ENCODE measurements at places on chromosomes 11 and 22.

GRCh38 chr11:107743191-107743590, 31.3 kb upstream of the SLN start:
- DNase-seq = no peak

- no peak for DNase-seq
These were observed 77.2 kb upstream of the FTH1 start for GRCh38 chr11:62044639-62045121.

GRCh38 chr11:35552616-35553015, 27.2 kb upstream of the PAMR1 start:
- no peak for DNase-seq

DNA sequence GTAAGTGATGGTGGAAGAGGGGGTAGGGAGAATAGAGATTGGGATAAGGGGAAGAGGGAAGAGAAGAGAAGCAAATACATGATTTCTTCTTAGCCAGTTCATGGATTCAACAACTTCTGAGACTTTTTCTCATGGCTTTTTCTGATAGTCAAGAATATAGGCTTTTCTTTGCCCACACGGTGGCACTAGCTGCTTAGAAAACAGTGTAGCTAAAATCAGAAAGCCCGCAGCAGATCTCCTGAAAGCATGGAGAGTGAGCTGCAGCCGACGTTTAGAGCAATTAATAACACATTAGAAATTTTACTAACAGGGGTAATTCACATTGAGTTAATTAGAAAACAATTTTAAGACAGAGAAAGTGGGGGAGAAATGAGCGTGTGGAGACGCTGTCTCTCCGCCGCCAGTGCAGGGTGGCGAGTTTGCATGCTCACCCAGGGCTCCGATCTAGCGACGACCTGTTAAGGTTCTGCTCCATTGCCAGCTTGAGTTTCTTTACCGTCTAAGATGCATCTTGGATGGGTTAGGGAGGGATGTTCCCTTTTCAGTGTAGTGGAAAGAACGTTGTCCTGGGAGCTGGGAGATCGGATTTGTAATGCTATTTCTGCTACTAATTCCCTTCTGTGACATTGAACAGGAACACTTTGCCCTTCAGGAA, 3.3 kb upstream of the RAG1 start:
- peak; percentile 55 for DNase-seq

GRCh38 chr11:131537196-131537595, 166.8 kb downstream of the NTM start:
- no peak for DNase-seq

- no peak for DNase-seq
These were observed 9.2 kb upstream of the IL10RA start for GRCh38 chr11:117977029-117977428.

DNA sequence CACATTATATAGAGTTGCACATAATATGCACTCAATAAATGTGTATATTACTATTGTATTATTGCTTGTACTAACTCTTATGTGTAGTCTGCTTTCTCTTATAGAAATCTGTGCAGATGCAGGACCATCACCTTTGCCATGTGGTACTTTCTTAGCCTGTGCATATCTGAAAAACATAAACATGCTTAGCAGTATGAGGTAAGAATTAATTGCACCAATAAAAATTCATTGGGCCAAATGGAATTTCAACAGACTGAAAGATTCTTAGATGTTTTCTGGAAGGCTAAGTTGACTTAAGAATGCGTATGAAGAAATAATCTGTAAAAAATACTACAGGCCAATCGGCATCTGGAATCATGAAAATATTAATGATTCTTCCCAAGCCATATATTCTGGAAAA, 55.3 kb downstream of the TRPC6 start:
- no peak for DNase-seq

GRCh38 chr11:102005306-102005705, 41.9 kb upstream of the CFAP300 start:
- DNase-seq = no peak

- DNase-seq = no peak
These were observed 9.5 kb downstream of the STK33 start for GRCh38 chr11:8584511-8584910.

GRCh38 chr11:117187428-117187798, 8.9 kb downstream of the SIDT2 start:
- DNase-seq = no peak

GRCh38 chr11:20327377-20327935, 36.1 kb upstream of the HTATIP2 start:
- no peak for DNase-seq

DNA sequence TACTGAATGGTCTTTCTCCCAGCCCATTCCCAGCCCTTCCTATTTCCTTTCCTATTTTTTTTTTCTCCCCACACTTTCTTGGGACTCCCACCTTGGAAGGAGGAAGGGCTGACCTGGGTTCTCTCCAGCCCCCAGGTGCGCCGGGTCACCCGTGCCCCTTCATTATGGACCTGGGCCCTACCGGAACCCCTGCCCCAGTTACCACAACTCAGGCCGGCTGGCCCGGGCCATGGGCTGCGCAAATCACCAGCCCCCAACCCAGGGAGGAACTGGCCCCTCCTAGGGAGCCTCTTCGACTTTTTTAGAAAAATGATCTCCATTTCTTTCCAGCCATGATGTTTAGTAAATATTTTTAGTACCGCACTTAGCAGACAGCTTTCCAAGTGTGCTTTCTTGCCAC, 62.2 kb downstream of the MORC2 start:
- DNase-seq = no peak

DNA sequence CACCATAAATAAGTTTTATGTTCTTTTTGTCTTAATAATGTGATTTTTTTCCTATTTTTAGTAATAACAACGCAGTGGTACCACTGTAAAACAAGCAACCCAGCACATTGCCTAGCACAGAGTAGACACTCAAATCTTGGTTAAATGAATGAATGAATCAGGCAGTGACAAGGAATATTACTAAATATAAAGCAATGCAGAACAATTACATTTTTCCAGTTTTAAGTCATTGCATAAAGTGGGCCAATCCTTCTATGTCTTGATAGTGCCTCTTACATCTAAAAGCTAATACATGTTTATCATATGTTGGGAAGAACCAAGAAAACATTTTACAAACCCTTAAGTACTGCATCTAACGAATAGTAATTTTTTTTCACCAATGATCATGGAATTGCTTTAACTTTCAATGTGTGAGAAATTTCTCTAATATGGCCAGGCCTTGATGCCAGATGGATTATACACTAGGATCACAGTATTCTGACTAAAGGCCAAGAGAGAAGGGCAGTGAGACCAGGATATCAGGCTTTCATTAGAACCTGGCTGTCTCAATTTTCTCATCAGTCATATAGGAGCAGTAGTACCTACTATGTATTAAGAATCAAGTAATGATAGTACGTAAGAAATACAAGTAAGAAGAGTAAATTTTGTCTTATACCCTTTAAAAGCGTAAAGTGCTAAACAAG, 88.5 kb downstream of the TRIM44 start:
- no peak for DNase-seq

DNA sequence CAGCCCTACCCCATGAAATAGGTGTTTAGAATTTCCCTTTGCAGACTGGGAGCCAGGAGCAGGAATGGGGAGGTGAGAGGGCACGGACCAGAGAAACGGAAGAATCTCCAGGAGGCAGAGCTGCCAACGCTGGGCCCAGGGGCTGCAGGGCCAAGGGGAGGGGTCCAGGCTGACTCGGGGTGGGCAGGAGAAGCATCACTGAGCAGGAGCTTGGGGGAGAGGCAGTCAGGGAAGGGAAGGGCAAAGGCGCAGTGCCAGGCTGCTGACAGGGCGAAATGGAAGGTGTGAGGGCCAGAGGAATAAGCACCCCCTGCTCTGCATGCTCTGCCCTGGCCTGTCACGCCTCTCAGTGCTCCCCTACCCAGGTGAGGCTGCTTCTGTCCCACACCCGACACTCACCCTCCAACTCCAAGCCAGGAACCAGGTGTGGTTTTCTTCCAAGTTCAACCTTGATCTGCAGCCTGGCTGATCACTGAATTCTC, 14.5 kb downstream of the LRRC32 start:
- DNase-seq = no peak
